ENCODE measurements at places on chromosomes 4 and X. TPM values are rescaled to one million over a fixed set of nuclear protein-coding genes. Genes with fewer than 3 reads are reported as not detected.

The HPGD gene
- total RNA-seq: 51.8 TPM

The SLBP gene
- 87.8 TPM for total RNA-seq

The PAGE5 gene
- not detected for total RNA-seq

The GLUD2 gene
- total RNA-seq: 2.6 TPM

The LANCL3 gene
- not detected for total RNA-seq

The ATP2B3 gene
- total RNA-seq: 0.06 TPM

The CCNI gene
- total RNA-seq: 65.7 TPM

The FAM133A gene
- total RNA-seq: 0.82 TPM

The TACC3 gene
- total RNA-seq: 87.2 TPM

The PABPC5 gene
- total RNA-seq: 0.03 TPM

The PABPC1L2A gene
- total RNA-seq: not detected
